HFFc6 (cell line): ENCODE measurements at places on chromosomes 13 and 19. TPM values are rescaled to one million over a fixed set of nuclear protein-coding genes. Genes with fewer than 3 reads are reported as not detected.

DNA sequence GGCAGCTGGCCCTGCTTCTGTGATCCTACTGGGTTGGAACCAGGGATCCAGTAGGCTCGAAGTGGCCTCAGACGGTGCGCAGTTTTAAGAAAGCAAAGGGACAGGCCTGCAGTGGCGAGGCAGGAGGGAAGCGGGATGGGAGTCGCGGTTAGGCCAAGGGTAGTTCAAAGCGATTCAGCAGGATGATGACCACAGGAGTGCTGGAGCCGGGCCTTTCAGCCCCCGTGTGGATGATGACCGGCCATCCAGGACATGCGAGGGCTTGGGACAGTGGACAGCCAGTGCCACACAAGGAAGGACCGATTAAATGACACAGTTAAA lies 854 bp downstream of the RNASEH2B start:
- DNase-seq: peak; percentile 5

Gene ELSPBP1
- total RNA-seq: not detected in 3 replicates

Gene KL
- total RNA-seq: not detected in 3 replicates

DNA sequence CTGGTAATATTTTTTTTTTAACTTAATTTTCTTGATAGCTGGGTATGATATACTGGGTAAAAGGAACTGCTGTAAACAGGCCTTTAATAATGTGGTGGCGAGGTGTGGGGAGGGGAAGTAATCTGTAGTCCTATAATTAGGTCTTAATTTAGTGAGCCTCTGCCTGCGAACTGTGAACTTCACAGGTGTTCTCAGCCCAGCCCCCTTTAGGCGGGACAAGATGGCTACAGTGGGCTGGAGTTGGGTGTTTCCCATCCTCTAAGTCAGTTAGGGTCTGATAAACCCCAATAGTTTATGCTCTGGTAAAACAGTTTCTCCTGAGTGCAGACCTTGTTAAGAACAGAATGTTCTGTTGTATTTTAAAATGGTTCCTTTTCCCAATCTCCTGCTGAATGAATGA lies 97.6 kb upstream of the SERP2 start:
- no peak for DNase-seq

DNA sequence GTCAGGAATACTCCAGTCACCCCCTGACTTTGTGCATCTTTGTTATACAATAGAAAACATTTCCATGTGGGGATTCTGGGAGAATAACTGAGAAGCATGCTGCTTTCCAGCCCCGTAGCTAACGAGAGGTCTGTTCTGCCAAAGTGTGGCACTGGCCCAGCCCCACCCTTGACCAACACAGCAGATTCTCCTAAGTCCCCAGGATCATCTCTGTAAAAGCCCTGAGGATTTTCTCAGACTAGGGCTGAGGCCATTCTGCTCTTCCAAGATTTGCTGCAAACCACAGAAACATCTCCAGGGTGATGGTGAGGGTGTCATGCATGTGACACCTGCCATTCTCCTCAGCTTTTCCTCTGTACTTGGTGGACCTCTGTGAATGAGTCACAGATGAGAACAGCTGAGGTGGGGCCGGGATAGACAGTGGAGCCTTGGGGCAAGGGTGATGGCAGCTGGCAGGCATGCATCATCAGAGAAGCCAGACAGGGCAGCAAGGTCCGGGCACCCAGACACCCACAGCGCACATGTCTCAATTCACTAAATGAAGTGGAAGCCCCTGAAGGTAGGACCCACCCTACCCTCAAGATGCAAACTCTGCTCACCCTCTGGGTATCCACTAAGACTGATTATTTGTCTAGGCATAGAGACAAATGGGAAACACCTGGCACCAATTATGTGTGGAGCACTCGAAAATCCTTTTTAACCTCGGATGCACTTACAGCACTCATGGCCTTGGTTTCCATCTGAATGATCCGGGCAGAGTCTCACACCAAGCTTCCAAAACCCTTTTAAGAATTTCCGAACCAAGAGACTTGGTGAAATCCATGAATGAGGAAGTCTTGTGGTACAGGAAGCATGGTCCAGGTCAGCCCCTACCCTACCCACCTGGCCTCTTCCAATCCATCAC lies 20.1 kb upstream of the DOCK9 start:
- peak; percentile 57 for DNase-seq

Gene ZNF69
- total RNA-seq: 3.7 to 8.5 TPM (median 7.2 TPM) in 3 replicates

GRCh38 chr13:30181888-30182651 lies 125.3 kb downstream of the KATNAL1 start:
- no peak for DNase-seq

GRCh38 chr19:7267792-7268704 lies 26.2 kb downstream of the INSR start:
- DNase-seq: no peak

Gene FFAR3
- not detected in 3 replicates for total RNA-seq

DNA sequence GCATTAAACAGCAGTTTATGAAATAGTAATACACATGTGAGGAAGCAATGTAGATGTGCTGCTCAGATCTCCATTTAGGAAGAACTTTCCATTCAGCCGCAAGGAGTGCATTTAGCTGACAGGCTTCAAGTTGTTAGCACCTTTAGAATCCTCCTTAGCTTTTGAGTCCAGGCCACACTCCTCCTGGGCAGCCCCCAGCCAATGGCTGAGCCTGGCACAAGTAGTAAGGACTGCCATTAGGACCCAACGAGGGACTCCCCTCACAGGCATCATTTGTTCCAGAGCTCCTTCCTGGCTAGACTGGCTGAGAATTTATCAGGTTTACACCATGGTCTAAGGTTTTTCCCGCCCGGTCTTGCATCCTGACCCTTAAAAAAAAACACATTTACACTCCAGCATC lies 201.4 kb downstream of the DIAPH3 start:
- DNase-seq: no peak

Gene LSM14A
- total RNA-seq: 68.5 to 81.9 TPM (median 74.7 TPM) in 3 replicates

Gene SHISA2
- not detected in 3 replicates for total RNA-seq

DNA sequence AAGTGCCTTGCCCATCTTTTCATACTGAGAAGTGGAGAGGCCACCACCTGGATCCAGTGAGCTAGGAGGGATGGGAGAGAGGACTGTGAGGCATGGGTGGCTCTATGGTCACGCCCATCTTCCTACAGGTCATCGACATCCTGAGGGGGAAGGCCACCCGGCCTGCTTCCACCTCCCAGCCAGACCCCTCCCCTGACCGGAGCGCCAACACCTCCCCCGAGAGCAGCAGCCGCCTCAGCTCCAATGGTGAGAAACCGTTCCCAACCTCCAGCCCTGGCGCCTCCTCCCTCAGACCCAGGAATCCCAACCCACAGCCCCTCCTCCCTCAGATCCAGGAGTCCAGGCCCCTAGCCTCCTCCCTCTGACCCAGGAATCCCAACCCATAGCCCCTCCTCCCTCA lies 10.1 kb downstream of the BCL3 start:
- DNase-seq: no peak

DNA sequence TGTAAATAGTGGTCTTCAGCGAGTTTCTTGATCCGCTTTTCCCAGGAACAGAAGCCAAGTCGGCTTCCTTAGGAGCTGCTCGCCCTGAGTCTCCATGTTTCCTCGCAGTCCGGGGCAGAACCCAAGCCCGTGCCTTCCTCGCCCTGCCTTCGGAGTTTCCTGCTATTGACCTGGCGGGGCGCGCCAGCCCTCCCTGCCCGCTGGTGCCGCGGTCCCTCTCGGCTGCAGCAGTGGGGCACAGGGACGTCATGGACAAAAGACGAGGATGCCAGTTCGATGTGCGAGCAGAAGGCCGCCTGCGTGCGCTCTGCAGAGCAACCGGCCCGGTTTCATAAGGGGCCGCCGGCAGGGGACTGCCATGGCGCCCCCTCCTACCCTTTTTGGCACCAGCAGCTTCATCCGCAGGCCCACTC lies 156.6 kb downstream of the TM9SF2 start:
- no peak for DNase-seq

DNA sequence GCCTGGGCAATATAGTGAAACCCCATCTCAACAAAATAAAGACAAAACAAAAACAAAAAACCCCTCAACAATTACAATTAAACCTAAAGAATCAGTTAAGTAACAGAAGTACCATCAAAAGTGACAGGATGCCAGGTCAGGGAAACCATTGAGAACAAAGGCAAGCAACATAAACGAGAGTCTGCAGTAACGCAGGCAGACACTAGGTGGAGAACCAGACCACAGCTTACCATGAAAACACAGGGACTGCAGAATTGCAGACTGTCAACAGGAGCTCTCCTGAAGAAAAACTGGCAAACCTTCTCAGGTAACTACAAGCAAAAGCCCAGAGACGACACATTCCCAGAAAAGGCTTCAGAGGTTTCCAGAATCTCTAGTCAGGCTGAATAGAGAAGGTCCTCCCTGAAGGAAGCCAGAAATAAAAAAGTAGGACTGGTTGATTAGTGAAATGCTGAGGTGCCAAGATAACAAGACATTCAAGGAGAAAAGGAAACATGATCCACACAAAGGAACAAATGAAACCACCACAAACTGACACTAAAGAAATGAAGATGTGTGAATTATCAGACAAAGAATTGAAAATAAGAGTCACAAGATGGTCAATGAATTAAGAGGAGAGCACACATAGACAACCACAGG lies 2.2 kb upstream of the ZNF665 start:
- DNase-seq: peak; percentile 67

Gene LHB
- not detected in 3 replicates for total RNA-seq

- no peak for DNase-seq
These were observed 21.7 kb downstream of the ZBTB7A start for GRCh38 chr19:4044990-4045465.

DNA sequence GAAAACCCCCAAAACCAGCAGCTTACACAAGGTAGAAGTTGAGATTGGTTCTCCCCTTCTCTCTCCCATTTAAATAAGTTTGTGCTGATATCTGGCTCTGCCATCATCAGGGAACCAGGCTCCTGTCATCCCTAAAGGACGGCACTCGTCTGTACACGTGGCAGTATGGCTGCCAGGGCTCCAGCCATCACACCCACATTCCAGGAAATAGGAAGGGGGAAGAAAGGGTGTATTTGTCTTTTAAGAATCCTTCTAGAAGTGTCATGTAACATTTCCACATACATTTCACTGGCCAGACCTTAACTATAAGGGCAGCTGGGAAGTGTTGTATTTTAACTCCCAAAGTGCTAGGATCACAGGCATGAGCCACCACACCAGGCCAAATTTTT lies 10.1 kb downstream of the SPC24 start:
- no peak for DNase-seq

Gene RGL3
- 9.7 to 12.4 TPM (median 10.7 TPM) in 3 replicates for total RNA-seq

DNA sequence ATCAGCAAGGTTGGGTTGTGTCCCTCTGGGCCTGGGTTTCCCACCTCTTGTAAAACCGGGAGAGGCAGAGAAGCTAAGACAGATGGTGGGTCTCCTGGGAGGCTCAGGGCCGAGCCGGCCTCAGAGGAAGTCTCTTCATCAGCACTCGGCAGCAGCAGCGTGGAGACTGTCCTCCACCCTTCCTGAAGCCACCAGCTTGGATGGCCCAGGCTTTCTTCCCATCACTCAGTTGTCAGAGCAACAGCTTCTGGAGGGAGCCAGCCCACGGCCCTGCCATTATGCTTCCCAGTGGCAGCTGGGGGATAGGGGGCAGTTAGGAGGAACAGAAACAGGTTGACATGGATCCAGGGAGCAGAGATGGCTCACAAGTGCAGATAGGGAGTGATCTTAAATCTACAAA lies 191.0 kb downstream of the KATNAL1 start:
- no peak for DNase-seq

DNA sequence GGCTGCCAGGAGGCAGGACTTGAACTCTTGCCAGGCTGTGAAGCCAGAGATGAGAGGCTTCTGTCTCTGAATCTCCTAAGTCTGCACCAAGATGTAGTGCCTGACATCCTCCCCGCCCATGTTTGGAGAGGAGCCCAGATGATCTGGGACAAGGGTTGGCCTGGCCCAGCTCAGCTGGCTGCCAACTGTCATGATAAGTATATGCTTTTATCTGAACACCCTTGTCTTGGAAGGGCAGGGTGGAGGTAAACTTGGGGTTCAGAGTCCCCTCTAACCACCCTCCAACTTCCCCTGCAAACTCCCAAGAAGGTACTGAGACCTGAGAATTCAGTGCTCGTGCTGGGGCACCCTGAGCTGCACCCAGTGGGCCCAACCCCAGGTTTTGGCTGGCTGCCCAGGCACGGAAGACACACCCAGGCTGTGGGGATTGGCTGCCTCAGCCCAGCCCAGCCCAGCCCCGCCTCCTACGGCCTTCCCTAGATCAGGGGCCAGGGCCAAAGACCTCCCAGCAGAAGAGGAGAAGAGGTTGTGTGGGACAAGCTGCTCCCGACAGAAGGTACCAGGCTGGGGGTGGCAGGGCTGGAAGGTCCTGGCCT lies at the start of gene CYP4F12:
Gene CYP4F12 (plus strand): TSS at position 508 of the 596 bp plus-strand sequence. CDS start 443 bp downstream, outside the sequence.
- DNase-seq: peak; percentile 4
